ENCODE measurements at places on chromosomes 7 and 10.

- no peak for DNase-seq
Measured at GRCh38 chr7:150447966-150448788, 2.3 kb upstream of the GIMAP8 start.

DNA sequence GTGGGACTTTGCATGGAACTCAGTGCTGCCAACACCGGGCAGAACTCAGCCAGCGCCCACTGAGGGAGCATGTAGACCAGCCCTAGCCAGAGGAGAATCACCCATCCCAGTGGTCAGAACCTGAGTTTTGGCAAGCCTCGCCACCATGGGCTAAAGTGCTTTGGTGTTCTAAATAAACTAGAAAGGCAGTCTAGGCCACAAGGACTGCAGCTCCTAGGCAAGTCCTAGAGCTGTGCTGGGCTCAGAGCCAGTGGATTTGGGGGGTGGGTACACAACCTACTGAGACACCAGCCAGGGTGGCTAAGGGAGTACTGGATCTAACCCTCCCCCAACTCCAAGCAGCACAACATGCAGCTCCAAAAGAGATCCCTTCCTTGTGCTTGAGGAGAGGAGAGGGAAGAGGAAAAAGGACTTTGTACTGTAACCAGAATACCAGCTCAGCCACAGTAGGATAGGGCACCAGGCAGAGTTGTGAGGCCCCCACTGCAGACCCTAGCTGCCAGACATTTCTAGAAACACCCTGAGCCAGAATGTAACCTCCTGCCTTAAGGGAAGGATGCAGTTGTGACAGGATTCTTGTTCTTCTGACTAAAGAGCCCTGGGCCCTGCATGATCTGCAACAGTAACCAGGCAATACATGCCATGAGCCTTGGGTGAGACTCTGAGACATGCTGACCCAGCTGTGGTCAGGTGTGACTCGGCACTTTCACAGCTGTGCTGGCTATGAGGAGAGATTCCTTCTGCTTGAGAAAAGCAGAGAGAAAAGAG is 24.4 kb downstream of the GSDME start:
- DNase-seq, result peak; percentile 84

GRCh38 chr10:119480667-119481066 is 61.9 kb downstream of the RGS10 start:
- DNase-seq, result no peak

DNA sequence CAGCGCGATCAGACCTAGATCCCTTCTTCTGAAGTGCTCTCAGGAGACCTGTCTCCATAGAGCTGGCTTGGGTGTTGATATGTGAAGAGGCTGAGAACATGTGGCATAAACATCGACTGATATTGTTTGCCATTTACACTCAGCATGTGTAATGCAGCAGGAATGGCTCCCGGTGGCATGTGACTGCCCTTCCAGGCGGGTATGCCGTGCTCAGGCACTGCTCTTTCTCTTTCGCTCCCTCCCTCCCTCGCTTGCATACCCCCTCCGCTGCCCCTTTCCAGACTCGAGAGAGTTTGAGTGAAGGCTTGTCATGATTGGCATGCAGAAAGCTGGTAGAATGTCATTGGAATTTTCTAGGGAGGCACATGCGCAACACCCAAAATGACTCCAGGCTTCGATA is 107.3 kb upstream of the PDCD4 start:
- DNase-seq, result no peak

GRCh38 chr10:126959906-126960685 is 54.9 kb downstream of the DOCK1 start:
- no peak for DNase-seq

GRCh38 chr7:116525298-116525912 is 569 bp downstream of the CAV1 start:
- no peak for DNase-seq

DNA sequence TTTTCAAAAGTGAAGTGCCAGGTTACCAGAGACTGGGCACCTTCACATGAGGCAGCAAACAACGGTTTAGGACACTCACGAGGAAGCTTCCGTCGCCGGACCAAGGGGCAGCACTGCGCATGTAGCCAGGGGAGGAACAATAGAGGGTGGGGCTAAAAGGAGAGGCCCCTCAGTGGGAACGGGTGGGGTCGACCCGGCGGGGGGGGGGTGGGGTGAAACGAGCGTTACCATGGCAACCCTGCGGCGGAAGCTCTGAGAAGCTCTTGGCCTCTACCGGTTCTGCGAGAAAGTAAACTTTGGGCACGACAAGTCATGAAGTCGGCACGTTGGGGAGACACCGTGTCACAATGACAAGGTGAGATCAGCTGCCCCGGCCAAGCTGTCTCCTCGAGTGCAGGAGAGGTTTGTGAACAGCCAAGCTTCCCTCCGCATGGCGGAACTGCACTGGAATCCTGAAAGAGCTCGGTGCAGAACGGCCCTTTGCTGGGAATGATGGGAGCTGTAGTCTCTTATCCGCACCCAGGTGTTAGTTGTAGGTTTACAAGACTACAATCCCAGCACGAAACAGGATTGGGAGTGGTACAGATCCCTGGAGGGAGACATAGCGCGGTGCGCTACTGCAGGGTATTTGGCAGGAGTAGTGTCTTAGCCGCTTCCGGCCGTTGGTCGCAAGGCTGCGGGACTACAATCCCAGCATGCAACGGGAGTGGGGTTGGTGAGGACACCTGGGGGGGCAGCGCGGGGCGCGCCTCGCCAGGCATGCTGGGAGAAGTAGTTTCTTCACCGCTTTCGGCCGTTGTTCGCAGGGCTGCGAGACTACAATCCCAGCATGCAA is 72.8 kb upstream of the ZNF722 start:
- DNase-seq, result no peak

DNA sequence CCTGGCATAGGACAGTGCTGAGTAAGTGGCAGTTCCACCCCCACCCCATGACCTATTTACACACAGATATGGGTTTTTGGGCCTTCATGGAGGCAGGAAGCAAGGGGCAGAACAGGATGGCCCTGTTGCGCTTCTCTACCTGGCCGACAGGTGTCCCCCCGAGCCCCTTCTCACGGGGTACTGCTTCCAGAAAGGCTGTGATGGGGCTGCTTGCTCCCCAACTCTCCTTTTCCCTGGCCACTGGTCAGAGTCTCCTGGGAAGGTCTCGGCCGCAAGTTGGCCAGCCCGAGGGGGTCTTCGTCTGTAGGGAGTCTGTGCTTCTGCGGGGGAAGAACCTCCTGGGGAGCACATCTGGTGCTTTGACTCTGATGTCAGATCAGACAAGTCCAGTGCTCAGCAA is 139.8 kb upstream of the TNS3 start:
- no peak for DNase-seq

GRCh38 chr7:47400001-47400400 is 181.9 kb downstream of the TNS3 start:
- DNase-seq, result no peak

DNA sequence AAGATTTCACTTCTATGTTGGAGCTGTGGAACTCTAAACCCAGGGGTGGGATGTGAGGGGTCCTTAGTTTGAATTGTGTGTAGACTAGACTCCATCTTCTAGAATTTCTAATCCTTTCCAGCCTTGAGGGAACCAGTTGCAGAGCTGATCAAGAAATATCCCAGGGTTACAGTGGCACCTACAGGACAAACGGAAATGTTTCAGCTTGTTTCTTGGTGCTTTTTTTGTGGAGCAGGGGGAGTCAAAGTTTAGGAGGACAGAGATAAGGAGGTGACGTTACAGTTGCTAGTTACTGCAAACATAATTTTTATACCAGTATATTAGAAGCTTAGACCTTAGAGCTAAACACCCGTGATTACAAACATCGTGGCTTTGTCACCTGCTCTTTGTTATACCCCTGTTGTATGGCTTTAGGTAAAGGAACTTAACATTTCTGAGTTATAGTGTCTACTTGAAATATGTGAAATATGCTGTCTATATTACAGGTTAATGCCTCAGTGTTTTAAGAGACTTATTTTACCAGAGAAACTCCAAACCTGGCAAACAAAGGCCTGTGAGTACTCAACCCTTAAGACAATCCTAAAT is 84.5 kb upstream of the DYNC1I1 start:
- DNase-seq, result peak; percentile 12

DNA sequence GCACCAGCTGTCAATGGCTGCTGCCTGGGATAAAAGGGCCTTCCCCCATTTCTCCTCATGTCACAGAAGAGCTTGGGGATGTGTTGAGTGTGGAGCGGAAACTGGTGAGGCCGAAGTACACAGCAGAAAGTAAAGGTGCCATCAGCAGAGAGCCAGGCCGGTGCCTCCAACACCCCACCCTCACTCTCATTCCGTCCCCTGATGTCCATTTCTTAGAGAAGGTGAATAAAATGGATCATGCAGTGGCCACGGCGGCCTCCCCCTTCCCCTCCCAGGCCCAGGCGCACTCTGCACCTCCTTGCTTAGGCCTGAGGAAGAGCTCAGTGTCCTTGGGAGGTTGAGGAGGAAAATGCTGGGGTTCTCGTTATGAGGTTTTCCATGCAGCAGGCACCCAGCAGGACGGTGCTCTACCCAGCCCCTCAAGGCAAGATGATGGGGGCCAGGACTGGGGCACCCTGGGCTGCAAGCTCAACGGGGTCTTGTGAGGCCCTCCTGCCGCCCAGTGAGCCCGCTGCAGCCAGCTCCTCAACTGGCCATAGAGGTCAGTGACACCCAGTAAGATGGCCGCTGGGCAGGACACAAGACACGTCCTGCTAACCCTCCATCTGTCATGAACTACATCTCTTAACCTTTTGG is 163.9 kb downstream of the ADARB2 start:
- DNase-seq, result no peak

DNA sequence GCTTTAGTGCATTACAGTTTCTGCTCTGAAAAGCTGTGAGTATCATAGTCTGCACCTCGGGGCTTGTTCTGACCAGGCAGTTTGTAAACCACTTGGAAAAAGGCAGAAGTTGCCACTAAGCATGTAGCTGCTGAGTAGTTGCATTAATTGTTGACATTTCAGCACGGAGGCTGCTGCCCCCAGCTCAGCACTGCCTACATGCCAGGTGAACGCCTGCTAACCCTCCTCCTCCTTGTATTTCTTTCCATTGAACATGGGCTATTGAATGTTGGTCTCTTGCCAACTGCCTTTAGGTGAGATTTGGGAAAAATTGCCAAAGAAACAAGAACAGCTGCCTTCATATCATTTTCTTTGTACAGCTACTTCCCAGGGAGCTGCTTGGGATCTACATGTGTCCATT is 164.2 kb downstream of the RAPGEF5 start:
- no peak for DNase-seq

DNA sequence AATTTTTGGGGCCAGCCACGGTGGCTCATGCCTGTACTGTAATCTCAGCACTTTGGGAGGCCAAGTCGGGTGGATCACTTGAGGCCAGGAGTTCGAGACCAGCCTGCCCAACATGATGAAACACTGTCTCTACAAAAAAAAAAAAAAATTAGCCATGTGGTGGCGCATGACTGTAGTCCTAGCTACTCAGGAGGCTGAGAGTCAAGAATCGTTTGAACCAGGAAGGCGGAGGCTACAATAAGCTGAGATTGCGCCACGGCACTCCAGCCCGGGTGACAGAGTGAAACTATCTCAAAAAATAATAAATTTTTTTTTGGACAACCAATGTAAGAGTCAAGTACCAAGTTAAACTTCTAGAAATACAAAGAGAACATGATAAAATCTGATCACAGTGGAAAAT is 164.6 kb downstream of the AVL9 start:
- DNase-seq, result no peak

DNA sequence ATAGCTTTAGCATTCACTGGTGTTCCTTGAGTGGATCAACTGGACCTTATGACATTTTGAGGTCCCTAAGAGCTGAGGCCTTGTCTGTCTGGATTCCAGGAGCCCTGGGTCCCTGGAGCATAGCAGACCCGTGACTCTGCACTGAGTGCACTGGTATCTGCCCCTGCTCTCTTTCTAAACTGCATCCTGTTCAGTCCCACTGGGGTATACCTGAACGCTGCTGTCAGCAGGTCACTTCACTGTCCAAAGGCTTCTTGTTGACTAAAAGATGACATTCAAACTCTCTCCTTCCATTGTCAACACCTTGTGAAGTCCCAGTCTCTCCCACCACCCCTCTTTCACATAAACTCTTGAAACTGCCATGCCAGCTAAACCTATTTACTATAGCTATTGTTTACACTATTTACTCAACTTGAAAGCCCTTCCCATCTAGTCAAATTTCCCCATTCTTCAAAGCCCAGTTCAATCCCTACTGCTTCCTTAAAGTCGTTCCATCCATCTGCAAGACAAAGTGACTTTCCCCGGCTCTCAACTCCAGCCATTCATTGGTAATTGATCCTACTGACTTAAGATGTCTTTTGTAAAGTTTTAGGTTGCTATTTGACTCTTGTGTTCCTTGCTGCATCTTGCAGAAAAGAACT is 523.3 kb downstream of the KCNMA1 start:
- DNase-seq, result no peak

- no peak for DNase-seq
Measured at GRCh38 chr10:73644767-73645166, 3.5 kb upstream of the MYOZ1 start.

- peak; percentile 55 for DNase-seq
Measured at GRCh38 chr7:24936121-24936824, 43.7 kb downstream of the OSBPL3 start.

GRCh38 chr10:36462194-36462593 is 663.2 kb upstream of the ANKRD30A start:
- no peak for DNase-seq

- no peak for DNase-seq
Measured at GRCh38 chr10:61912981-61913380, 11.5 kb downstream of the ARID5B start.

GRCh38 chr7:99115379-99115778 is 28.5 kb downstream of the SMURF1 start:
- no peak for DNase-seq

- DNase-seq, result no peak
Measured at GRCh38 chr10:131214521-131215244, 96.8 kb downstream of the TCERG1L start.

- DNase-seq, result no peak
Measured at GRCh38 chr10:116829711-116830110, 19.6 kb upstream of the ENO4 start.

DNA sequence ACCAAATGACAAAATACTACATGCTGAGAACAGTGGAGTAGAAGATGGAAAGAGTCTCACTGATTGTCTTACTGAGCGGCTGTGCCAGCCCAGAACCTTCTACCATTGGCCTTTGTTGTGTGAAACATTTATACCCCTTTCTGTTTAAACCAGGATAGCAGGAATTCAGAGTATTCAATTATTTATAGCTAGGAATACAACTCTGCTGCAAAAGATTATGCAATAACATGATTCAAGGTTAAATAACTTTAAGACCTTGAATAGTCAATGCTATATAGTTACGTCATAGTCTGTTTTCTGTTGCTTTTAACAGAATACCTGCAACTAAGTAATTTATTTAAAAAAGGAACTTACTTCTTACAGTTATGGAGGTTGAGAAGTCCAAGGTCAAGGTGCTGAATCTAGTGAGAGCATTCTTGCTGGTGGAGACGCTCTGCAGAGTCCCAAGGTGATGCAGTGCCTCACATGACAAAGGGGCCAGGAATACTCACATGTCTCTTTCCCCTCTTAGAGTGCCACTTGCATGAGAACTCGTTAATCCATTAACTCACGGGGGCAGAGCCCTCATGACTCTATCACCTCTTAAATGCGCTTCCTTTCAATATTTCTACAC is 371.8 kb downstream of the MDFIC start:
- peak; percentile 59 for DNase-seq

- DNase-seq, result no peak
Measured at GRCh38 chr7:4556868-4557793, 125.0 kb upstream of the FOXK1 start.

- DNase-seq, result no peak
Measured at GRCh38 chr10:42802876-42803275, 20.3 kb downstream of the BMS1 start.
